ENCODE measurements at places on chromosomes 7 and 10. TPM values are rescaled to one million over a fixed set of nuclear protein-coding genes. Genes with fewer than 3 reads are reported as not detected.

GRCh38 chr10:662223-662605 lies 27.3 kb downstream of the DIP2C start:
- DNase-seq: no peak

DNA sequence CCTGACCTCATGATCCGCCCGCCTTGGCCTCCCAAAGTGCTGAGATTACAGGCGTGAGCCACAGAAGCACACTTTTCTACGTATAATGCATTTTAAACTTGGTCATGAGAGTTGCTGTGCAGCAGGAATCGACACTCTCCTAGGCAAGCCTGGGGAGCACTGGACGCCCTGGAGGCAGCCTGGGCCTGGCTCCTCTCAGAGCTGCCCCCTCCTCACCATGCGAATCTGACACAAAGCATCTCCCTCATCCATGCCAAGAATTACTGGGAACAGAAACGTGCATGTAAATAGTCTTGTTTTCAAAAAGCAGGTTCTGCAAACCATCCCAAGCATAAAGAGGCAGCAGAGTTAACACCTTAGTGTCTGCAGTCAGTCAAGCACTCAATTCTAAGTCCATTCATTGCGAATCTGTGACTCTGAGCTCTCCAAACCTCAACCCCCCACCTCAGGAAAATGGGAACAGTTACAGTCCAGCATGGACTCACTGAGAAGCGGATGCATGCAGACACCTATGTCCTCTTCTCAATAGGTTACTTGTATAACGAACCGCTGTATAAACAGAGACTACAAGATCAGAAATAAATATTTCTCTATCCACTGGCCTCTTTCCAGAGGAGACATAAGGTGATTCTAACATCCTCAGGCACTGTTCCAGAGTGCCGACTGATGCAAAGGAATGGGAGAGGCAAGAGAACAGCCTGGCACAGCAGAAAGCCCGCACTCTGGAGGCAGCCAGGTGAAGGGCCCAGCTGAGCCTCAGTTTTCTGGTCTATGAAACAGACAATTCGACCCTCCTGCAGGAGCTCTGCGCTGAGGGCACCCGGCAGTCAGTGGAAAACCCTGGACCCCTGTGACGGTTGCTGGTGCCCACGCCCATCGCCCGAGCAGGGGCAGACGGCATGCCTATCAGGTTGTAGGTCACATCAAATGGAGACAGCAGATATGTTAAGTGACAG lies 68.9 kb downstream of the MAD1L1 start:
- DNase-seq: no peak

DNA sequence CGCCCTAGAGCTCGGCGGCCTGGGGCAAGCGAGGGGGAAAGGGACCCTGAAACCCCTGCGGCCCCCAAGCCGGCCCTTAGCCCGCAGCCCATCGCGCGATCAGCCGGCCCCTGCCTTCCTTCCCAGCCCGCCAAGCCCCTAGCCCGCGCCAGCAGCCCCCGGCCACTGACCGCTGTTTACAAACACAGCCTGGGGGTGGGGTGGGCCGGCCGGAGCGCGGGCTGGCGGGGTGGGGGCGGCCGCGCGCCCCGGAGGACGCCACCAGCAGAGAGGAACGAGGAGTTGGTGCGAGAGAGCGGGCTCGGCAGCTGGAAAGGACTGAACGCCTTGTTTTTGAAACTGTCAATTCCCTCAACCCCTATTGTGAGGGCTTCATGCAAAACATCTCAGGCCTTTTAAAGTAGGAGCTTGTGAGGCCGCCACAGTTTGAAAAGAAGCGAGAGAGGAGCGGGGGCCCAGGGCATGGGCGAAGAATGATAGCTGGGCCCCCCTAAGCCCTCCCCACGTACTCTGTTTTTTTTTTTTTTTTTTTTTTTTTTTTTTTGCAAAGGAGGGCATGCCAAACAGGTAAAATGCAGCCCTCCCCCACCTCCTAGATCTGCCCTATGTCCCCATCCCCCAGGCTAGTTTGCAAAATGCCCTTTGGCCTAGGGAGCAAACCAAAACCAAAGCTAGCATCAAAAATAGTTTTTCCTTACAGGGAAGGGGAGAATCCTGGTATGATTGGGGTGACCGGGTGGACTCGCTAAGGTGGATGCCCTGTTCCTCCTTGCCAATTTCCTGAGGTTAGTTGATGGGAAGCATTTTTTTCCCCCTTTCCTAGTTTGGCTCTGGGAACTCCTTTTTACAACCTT lies 15.0 kb downstream of the SKIDA1 start:
- DNase-seq: no peak

BAIAP2L1 gene
- total RNA-seq: 3.6 TPM
